Cardiac muscle cell (in vitro differentiated cells and primary cell): ENCODE measurements at places on chromosomes 6 and 20. TPM values are rescaled to one million over a fixed set of nuclear protein-coding genes. Genes with fewer than 3 reads are reported as not detected.
A peak's percentile ranks its signal among the peaks of the same experiment; 100 is the strongest.

The CST7 gene
- total RNA-seq = not detected in 2 replicates

- H3K4me3 ChIP-seq = no peak overlapping the region
- no peak for DNase-seq
- peaks cover 27% of the 10 kb centered on the region for H3K4me1 ChIP-seq
- H3K27me3 ChIP-seq = no peaks in the 10 kb centered on the region
Observed at GRCh38 chr6:34816635-34817301, 24.9 kb downstream of the BLTP3A start.

GRCh38 chr6:33627876-33628275 is 6.8 kb downstream of the ITPR3 start:
- no peak for DNase-seq
- H3K27me3 ChIP-seq = peaks cover 11% of the 10 kb centered on the region
- no peak overlapping the region for H3K4me3 ChIP-seq
- no peak overlapping the region for H3K27ac ChIP-seq
- no peaks in the 10 kb centered on the region for H3K36me3 ChIP-seq

DNA sequence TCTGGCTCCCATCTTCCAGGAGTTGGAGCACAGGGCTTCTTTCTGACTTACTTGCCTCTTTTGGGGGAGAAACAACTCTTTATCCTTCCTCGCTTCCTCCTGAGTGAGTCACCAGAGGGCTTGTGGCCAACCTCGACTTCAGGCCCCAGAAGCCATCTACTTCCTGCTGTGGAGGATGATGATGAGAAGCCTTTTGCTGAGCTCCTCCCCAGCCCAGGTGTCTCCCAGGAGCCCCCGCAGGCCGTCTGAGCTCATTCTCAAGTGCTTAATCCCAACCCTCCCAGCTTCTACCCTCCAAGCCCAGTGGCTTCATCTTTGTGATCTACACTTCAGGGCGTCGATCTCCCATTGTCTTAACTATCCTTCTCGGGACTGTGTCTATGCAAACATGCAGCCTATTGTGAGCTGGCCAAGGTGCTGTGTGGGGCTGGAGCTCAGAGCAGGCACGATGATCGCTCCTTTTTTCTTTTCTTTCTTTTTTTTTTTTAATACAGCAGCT is 27.9 kb downstream of the SDCBP2 start:
- no peaks in the 10 kb centered on the region for H3K27me3 ChIP-seq
- no peaks in the 10 kb centered on the region for H3K36me3 ChIP-seq
- H3K27ac ChIP-seq = no peak overlapping the region
- no peak for DNase-seq
- no peak overlapping the region for H3K4me3 ChIP-seq

DNA sequence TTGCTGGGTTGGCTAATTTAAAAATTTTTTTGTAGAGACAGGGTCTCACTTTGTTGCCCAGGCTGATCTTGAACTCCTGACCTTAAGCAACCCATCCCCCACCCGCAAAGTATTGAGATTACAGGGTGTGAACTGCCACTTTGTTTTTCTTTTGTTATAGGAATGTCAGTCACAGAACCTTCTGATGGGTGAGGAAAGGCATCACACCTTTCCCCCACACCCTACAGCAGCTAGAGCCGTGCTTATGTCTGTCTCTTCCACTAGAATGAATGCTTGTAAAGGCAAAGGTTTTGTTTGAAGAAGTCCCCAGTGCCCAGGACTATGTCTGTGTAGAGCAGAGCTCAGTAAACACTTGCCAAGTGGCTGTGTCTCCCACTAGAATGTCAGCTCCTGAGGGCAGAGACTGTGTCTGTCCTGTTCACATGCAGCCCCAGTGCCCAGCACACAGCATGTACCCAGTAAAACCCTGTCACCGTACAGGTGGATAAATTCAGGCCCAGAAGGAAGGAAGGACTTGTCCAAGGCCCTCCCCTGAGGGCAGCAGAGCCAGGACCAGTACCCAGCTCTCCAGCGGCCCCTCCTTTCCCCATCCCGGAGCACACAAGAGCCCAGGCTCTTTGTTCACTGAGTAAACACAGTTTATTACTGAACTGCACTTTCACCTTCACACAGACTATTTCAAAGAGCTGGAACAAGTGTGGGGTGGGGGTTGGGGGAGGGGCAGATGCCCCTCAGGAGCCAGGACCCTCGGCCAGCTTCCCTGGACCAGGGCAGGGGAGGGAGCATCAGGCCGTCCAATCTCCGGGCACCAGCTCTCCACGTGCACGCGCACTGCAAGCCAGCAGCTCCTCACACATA is 26.4 kb downstream of the COX4I2 start:
- H3K27me3 ChIP-seq = no peaks in the 10 kb centered on the region
- peak overlapping the region; percentile 66 for H3K27ac ChIP-seq
- no peak overlapping the region for H3K4me3 ChIP-seq
- H3K4me1 ChIP-seq = peaks cover 6% of the 10 kb centered on the region

DNA sequence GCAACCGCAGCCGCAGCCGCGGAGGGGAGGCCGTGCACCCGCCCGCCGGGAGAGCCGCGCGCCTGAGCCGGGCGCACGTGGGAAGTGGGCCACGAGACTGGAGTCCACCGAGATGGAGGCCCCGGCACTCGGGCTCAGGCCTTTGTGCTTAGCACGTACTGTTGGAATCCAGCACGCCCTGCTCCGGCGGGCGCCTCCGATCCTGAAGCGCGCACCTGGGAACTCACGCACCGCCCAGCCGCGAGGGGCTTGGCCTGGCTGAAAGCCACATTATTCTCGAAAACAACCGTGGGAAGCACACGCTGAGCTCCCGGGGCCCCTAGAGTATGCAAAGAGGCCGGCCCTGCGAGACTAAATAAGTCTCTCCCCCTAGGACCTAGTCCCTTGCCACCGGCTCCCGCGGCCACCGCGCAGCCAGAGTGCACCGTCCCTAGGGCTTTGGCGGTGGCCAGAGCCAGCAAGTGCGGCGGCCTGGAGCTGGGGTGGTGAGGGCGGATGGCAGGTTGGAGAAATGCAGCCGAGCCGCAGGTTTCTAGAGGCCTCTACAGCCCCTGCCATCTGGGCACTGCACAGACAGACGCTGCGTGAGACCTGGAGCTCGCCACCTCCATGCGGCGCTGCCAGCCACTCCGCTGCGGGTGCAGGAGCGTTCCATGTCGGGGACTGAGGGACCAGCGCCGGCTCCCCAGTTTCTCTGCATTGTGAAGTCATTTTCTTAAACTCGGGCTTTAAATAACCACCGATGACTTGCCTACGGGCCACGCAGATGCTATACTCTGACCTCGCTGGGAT is 42.0 kb upstream of the LY86 start:
- H3K27ac ChIP-seq = no peak overlapping the region
- peak; percentile 41 for DNase-seq
- peak overlapping the region; percentile 22 for H3K4me3 ChIP-seq
- H3K4me1 ChIP-seq = no peaks in the 10 kb centered on the region
- no peaks in the 10 kb centered on the region for H3K36me3 ChIP-seq

DNA sequence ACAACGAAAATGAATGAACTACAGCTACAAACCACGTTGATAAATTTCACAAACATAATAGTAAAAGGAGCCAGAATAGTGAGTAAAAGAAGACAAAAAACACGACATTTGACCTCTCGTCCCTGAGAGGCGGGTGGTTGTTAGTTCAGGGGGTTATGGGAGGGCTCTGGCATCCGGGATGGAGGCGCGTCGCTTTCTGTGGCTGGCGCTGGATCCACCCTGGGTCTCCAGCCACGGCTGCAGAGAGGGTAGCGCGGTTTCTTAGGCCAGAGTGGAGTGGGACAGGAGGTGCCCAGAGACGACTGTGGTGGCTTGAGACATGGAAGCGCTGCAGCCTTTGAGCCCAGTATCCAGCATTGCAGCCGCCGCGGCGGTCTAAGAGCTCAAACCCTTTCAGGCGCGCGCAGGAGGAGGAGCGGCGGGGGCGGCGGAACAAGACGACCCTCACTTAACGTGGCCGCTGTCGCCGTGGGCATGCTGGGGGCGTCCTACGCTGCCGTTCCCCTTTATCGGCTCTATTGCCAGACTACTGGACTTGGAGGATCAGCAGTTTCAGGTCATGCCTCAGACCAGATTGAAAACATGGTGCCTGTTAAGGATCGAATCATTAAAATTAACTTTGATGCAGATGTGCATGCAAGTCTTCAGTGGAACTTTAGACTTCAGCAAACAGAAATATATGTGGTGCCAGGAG is 3.7 kb upstream of the ZSCAN23 start:
- H3K36me3 ChIP-seq = no peaks in the 10 kb centered on the region
- H3K27me3 ChIP-seq = peaks cover 14% of the 10 kb centered on the region
- H3K27ac ChIP-seq = no peak overlapping the region
- no peaks in the 10 kb centered on the region for H3K4me1 ChIP-seq

GRCh38 chr20:62874964-62875344 is 13.3 kb upstream of the TCFL5 start:
- H3K4me3 ChIP-seq = no peak overlapping the region
- H3K27ac ChIP-seq = no peak overlapping the region
- no peaks in the 10 kb centered on the region for H3K36me3 ChIP-seq
- H3K27me3 ChIP-seq = no peaks in the 10 kb centered on the region

- peak overlapping the region; percentile 50 for H3K4me3 ChIP-seq
- peaks cover 6% of the 10 kb centered on the region for H3K4me1 ChIP-seq
- H3K27me3 ChIP-seq = no peaks in the 10 kb centered on the region
Observed at GRCh38 chr6:156687789-156688619, 89.2 kb upstream of the ARID1B start.

GRCh38 chr20:18837718-18838117 is 24.1 kb downstream of the SCP2D1 start:
- H3K36me3 ChIP-seq = no peaks in the 10 kb centered on the region
- peak overlapping the region; percentile 49 for H3K27ac ChIP-seq
- no peaks in the 10 kb centered on the region for H3K27me3 ChIP-seq
- H3K4me3 ChIP-seq = no peak overlapping the region
- H3K4me1 ChIP-seq = peaks cover 12% of the 10 kb centered on the region
